C1 segment of cervical spinal cord (tissue), 14 donors: ENCODE measurements at places on chromosomes 7 and 10.

GRCh38 chr10:84588426-84588825 lies 260.0 kb downstream of the CCSER2 start:
- no peak for DNase-seq

GRCh38 chr7:98034081-98035035 lies 44.4 kb upstream of the OCM2 start:
- peak; percentile 0 for DNase-seq

- DNase-seq = peak; percentile 52
These were observed 2.8 kb downstream of the AGAP3 start for GRCh38 chr7:151088856-151089699.

DNA sequence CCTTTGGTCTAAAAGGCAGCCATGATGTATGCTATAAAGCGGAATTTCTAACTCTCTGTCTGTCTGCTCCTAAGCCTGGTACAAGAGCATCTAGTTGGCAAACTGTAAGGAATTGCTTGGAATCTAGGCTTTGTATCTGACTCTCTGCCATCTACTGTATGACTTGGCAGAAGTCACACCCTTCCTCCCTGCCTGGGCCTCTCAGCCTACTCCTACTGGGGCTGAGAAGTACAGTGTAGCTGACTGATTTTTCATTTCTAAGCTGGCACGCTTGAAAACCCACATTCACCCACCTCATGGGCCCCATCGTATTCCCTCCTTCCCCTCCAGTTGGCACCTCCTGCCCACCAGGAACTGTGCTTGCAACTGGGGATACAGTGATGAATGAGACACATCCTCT lies 435.2 kb downstream of the PLXNA4 start:
- no peak for DNase-seq

DNA sequence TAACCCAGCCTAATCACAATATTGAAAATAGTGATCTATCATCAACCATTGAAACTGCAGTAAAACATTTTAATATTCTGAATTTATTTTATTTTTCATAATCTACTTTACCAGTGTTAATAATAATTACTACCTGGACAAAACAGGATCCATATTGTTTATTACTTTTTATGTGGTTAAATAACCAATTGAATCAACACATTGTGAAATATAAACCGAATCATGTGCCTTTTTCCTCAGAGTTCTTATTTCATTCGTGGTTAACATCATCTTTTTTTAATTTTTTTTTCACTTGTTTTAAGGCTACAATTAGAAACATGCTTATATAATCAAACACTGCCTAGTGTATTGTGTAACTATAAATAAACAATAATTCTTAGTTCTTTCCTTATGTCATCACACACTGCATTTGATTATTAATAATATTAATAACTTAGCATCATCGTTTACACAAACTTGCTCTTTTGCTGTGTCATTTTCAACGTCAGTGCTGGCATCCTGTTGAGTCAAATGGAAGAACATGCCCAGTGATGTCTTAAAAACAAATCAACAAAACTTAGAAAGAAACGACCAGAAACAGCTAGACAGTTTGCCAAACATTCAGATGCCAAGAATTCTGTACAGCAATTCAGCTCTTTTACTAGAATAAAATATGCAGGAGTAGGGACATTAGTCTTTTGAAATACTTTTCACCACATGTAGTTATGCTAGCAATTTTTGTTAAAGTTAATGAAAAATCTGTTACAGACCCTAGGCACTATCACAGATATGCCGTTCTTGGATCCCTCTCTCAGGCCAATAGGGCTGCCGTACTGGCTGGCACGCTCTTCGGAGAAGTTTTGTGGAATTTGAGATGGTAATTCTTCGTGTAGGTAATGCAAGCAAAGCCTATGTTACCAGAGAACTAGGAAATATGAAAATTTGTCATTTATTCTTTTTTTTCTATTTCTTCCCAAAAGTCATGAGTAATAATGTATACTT lies 330.4 kb upstream of the SEMA3A start:
- DNase-seq = no peak

GRCh38 chr7:135853499-135853898 lies 104.9 kb upstream of the FAM180A start:
- no peak for DNase-seq

GRCh38 chr7:146701166-146701565 lies 584.6 kb downstream of the CNTNAP2 start:
- DNase-seq = no peak

DNA sequence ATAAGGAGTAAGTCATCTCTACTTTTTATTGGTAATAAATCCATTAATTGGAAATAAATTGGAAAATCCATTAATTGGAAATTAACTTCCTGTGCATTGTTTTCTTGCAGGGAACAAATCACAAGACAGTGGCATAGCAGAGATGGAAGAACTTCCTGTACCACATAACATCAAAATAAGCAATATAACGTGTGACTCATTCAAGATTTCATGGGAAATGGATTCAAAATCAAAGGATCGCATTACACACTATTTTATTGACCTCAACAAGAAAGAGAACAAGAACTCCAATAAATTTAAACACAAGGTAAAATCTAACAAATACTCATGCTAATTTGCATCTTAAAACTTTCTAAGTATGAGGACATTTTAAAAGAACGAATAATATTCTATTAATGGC lies 57.8 kb downstream of the PHYHIPL start:
- DNase-seq = no peak

DNA sequence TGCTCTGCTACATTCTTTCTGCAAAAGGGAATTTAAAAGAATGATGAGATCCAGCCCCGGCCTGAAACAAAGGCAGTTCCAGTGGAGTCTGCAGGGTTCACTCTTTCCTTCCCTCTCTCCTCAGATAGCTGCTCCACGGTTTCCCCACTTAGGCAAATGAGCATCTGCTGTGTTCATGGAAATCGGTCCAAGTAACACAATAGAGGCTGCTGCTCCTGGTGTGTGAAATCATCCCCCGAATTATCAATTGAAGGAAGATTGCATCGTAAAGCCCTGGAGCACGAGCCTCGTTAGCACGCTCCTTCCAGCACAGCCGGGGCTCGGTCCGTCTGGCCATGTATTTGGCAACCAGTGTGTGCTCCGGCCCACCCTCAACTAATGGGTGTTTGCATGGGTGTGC lies 108.3 kb upstream of the DPP6 start:
- peak; percentile 37 for DNase-seq

DNA sequence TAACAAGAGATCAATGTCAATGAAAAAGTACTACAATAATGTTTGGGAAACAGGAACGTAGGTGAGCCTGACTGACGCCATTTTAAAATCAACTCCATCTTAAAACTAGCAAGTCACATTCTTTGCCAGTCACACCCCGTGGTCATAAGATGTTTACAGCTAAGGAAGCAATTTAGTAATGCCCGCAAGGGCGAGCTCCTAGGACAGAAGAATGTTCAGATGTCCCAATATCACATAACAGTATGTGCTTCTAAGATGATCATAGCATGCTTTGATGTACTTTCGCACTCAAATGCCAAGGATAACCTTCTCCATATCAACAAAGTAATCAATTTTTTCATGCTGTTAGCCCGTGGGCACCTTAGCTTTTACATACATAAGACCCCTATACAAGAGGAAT lies 113.8 kb upstream of the EGFR start:
- DNase-seq = no peak

DNA sequence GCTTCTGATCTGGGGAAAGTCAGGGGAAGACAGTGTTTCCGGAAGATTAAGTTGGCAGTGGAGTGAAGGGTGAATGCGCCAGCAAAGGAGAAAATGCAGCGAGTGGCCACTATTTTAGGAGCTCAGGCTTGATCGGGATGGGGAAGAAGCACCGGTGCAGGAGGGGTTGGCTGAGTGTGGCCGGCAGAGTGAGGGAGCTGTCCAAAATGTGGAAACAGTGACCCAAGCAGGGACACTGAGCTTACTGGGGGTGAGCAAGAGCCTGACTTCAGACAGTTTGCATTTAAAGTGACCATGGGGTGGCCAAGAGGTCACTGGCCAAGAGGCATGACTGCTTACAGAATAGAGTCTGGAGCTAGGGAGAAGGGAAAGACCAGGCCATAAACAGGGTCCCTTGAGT lies 79.3 kb downstream of the GOLGA7B start:
- no peak for DNase-seq

DNA sequence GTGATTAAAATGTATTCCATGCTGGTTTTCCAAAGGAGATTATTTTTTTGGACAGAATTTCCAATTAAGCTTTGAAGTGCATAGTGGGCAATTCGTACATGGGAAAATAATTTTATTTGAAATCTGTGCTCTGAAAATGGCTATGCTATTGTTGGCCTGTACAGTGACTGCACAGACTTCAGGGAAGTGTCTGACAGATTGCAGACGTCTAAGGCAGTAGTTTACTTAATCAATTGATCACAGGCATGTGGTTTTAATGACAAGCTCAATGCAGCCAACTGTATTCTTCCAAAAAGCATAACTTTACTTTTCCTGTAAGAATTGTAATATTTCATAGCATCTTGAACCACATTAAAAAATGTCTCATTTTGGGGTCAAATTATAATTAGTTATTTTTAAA lies 102.0 kb downstream of the SEMA3C start:
- no peak for DNase-seq

DNA sequence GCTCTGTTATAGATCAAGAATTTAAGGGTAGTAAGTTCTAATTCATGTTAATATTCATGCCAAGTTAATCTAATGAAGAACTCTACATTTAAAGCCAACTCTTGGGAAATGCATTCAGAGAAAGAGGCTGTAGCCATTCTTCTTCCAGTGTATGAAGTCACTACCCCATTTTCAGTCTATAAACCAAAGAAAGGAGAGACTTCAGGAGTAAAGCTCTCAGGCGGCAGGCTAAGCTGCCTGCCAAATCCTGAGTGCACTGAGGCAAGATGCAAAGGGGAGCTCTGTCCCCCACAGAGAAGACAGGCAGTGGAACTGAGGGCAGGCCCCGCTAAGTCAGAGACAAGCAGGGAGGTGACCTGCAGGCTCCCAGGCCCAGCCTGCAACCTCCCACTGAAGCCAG lies 41.5 kb downstream of the SLIT1 start:
- no peak for DNase-seq

- DNase-seq = no peak
These were observed 3.8 kb upstream of the CLDN3 start for GRCh38 chr7:73773700-73774517.

- DNase-seq = no peak
These were observed 78.3 kb downstream of the SLC25A40 start for GRCh38 chr7:87797798-87798403.

- DNase-seq = no peak
These were observed 83.4 kb upstream of the FAM3C start for GRCh38 chr7:121479466-121479865.

- no peak for DNase-seq
These were observed 103.4 kb upstream of the DLX6 start for GRCh38 chr7:96901822-96902445.

DNA sequence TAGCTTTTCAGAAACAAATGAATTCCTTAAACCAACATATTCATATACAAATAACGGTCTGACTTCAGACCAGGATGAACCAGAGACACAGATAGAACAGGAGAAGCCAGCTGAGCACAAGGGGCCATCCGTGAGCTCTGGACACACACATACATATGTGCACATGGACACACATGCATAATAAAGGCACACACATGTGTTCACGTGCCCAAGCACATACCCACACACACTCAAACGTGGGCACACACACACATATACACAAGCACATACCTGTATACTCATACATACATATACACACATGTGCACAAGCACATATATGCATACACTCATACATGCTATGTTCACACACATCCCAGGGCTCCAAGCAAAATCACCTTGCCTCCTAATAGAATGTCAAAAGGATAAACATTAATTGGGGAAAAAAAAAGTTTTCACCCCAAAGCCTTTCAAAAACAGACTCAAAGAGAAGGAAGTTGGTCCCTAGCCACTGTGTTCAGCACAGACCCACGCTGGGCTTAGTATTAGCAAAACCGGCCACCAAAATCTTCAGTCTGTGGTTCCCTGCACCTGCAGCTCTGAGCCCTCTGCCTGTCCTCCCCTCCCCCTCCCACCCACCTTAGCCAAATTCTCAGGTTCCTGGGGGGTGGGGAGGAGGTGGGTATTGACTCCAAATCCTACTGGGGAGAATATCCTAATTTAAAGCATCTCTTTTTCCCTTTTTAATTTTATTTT lies 100.4 kb upstream of the MACROH2A2 start:
- DNase-seq = no peak
